GM18507 (cell line): ENCODE measurements at places on chromosomes 2 and 18.

DNA sequence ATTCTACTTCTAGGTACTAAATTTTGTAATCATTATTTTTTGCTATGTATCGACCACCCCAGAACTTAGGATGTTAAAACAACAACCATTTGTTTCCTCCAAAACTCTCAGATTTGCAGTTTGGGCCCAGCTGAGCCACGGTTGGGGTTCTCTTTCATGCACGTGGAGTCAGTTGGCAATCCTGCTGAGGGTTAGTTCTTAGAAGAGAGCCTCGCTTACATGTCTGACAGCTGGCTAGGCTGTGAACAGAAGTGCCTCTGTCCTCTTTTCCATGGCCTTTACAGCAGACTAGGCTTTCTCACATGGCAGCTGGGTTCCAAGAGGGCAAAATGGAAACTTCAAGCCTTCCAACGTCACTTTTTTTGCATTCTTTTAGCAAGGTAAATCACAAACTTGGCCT is 9.3 kb upstream of the RGPD4 start:
- DNase-seq = no peak

DNA sequence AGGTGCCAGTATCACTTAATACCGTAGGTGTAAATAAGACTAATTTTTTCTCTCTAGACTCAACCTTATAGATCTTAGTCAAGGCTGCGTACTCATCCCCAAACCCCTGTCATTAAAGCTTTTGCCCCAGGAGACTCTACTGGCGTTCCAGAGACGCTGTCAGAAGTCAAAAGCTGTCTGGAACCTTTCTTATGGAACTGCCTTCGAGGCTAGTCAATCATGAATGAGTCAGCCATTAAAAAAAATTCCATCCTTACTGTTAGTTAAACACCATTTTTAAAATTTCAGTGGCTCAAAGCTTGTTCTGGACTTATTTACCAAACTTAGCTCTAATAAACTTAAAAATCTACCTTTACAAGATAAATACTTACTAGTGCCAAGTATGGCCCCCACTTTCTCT is 52.1 kb downstream of the SPRED2 start:
- no peak for DNase-seq

DNA sequence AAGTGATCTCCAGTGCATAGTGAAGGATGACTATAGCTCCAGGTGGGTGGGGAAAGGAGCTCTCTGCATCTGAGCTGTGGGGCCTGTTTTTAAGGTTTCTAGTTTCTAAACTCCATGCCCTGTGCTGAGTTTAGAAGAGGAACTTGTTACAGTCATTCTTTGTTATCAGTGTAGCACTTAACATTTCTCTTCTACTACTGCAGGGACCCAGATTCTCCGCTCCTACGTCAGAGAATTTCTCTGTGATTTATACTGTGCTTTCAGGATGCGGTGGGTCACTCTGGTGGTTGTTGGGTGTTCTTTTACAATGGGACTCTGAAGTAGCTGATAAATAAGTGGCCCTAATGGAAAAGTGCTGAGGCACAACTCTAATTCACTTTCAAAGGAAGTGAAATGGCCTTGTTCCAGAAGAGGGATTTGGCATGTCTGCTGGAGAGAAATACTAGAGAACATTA is 122.0 kb downstream of the WDSUB1 start:
- no peak for DNase-seq

GRCh38 chr2:10544252-10544651 is 96.1 kb upstream of the ODC1 start:
- DNase-seq = no peak

GRCh38 chr2:74639550-74639949 is 8.6 kb downstream of the M1AP start:
- DNase-seq = no peak

DNA sequence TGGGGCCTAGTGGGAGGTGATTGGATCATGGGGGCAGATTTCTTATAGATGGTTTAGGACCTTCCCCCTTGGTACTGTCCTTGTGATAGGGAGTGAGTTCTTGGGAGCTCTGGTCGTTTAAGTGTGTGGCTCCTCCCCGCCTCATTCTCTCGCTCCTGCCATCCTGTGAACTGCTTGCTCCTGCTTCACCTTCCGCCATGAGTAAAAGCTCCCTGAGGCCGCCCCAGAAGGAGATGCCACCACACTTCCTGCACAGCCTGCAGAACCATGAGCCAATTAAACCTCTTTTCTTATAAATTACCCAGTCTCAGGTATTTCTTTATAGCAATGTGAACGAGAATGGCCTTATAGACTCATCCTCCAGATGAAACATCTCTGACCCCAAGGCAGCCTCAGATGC is 101.5 kb downstream of the KCNF1 start:
- DNase-seq = no peak

GRCh38 chr2:170660409-170660808 is 54.7 kb upstream of the SP5 start:
- DNase-seq = no peak

DNA sequence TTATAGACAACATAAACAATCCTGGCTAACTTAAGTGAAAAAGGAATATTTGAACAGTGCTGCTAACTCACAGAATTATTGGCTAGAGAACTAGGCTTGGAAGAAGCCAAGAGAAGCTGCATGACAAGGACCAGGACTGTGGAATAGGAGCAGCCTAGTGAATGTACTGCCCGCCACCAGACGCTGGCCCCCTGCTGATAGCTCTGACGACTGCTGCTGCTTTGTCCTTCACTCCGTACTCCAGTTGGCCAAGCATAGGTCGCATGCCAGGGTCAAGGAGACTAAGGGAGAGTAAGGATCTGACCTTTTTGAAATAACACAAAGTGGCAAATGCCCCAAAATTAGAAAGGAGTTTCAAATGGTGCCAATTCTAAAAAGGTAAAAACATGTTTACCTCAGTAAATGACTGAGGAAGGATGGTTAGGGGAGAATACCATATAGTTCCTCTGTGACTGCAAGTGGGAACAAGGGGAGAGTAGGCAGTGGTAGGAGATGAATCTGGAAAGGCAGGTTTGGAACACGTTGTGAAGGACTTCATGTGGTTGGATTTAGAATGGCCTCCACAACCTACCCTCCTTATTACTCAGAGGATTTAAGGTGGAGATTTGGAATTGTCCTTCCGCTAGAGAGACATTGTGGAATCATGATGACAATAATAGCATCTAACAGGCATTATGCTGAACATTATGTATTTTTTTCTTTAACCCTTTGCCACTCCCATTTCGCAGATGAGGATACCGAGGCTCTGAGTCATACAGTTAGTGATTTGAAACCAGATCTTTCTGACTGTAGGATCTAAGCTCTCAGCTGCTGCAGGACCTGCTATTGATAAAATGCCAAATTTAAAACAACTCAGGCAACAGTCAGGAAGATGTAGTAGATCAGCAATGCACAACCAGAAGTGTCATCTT is 19.5 kb downstream of the STRADB start:
- no peak for DNase-seq

- peak; percentile 8 for DNase-seq
Observed at GRCh38 chr2:17309741-17310339, 208.4 kb downstream of the RAD51AP2 start.

- DNase-seq = no peak
Observed at GRCh38 chr2:203880557-203881125, 13.1 kb downstream of the CTLA4 start.

DNA sequence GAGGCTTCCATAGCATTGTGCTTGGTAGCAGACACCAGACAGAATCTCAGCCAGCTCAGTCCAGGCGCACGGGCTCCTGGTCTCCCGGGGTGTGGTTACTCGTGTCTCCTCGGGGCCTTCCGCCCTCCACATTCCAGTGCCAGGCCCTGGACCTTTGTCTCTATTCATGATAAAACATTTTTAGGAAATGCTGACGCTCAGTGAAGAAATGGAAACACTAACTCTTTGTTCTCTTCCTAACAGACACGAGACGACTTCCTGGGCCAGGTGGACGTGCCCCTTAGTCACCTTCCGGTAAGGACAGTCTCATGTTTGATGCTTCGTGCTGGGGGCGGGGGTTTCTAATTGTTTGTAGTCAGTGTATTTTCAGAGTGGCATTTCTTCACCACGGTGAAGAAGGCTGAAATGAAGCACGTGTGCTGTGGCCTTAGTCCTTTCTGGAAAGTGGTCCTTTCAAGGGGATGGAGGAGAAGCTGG is 271.8 kb downstream of the NEDD4L start:
- no peak for DNase-seq

DNA sequence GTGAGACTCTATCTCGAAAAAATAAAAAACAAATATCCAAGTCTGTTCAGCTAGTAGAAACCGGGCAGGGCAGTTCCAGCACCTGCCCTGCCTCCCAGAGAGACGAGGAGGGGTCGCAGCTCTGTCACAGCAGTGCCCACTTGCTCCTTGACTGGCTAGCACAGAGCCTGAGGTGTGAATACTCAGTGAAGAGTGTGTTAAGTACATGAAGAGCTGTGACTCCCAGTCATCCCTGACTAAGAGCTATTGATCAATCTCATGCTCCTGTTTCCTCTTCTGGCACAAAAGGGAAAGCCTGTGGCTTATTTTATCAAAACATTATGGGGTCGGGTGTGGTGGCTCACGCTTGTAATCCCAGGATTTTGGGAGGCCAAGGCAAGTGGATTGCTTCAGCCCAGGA is 83.0 kb upstream of the FZD7 start:
- DNase-seq = no peak

GRCh38 chr2:134280231-134280630 is 26.4 kb downstream of the MGAT5 start:
- DNase-seq = no peak
